Activated T-helper 1 cell treated with anti-CD3 and anti-CD28 coated beads, Interleukin-12 subunit alpha, Interleukin-12 subunit beta, Interleukin-2, Interleukin-4 antibody, amounts not matched to agents 30 ng/mL and 10 ng/mL and 1 ng/mL, durations not matched to agents 14 hours and 24 hours and 36 hours (primary cell): ENCODE measurements at places on chromosomes 2 and 18.

GRCh38 chr2:205657579-205657978, 24.7 kb upstream of the NRP2 start:
- H3K36me3 ChIP-seq, result no peaks in the 10 kb centered on the region
- no peak overlapping the region for H3K4me3 ChIP-seq
- H3K27ac ChIP-seq, result no peak overlapping the region
- H3K4me1 ChIP-seq, result peaks cover 30% of the 10 kb centered on the region
- DNase-seq, result no peak

DNA sequence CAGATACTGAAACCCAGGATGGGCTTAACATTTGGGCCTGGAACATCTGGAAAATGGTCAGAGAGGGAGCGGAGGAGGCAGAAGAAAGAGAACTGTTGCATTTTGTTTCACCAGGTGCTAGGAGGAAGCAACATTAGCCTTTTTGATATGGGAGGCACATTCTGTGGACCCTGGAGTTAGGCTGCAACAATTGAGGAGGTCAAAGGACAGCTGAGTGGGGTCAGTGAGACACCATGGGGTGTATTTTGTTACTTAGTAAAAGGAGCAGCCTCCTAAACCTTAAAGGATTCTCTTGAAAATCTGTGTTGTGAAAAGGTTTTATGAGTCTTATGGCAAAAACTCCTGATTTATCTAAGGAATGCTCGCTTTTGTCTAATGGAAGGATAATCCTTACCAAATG, 124.9 kb downstream of the GREB1L start:
- H3K36me3 ChIP-seq, result no peaks in the 10 kb centered on the region
- no peak for DNase-seq
- no peaks in the 10 kb centered on the region for H3K4me1 ChIP-seq
- peaks cover 8% of the 10 kb centered on the region for H3K27me3 ChIP-seq

- no peak for DNase-seq
- H3K4me1 ChIP-seq, result peaks cover 12% of the 10 kb centered on the region
- no peak overlapping the region for H3K27ac ChIP-seq
Observed at GRCh38 chr2:36367486-36367885, 11.9 kb downstream of the CRIM1 start.

DNA sequence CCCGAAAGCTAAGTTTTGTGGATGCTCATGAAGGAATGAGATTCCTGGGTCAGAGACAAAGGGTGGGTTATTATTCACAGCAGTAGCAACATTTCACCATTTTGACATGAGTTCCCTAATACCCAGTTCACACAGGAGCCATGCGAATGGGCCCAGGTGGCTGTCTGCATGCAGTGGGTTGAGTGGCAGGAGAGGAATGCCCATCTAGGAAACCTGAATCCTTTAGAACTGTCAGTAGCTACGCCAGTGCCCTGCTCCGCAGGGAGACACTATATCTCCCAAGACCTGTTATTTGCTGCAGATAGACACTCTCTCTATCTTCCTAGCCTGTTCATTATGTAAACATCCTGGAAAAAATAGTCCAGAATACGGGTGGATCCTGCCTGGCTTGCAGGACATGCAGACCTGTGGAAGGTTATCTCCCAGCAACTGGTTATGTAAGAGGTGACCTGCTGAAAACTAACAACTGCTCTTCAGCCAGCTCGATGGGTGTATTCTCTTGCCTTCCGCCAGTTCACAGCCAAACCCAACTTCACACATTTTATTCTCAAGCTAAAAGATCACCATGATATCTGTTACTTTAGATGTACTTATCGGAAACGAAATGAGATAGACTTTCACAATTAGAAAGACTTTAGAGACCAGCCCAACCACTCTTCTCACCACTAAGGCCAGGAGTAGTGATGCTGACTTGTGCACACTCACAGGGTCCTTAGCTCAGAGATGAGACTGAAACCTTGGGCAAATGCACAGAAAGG, 59.1 kb downstream of the MBP start:
- no peaks in the 10 kb centered on the region for H3K27me3 ChIP-seq
- DNase-seq, result no peak
- peaks cover 83% of the 10 kb centered on the region for H3K4me1 ChIP-seq
- H3K36me3 ChIP-seq, result peaks cover 43% of the 10 kb centered on the region
- H3K4me3 ChIP-seq, result no peak overlapping the region

DNA sequence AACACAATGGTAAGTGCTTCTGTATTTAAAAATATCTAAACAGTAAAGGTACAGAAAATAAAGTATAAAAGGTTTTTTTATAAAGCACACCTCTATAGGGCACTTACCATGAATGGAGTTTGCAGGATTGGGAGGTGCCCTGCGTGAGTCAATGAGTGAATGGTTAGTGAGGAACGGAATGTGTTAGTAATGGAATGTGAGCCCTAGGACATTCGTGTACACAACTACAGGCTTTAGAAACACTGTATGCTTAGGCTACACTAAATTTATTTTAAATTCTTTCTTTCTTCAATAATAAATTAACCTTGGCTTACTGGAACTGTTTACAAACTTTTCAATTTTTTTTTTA, 337.9 kb upstream of the SLC39A10 start:
- H3K36me3 ChIP-seq, result peaks cover 4% of the 10 kb centered on the region
- H3K27ac ChIP-seq, result no peak overlapping the region
- DNase-seq, result no peak

DNA sequence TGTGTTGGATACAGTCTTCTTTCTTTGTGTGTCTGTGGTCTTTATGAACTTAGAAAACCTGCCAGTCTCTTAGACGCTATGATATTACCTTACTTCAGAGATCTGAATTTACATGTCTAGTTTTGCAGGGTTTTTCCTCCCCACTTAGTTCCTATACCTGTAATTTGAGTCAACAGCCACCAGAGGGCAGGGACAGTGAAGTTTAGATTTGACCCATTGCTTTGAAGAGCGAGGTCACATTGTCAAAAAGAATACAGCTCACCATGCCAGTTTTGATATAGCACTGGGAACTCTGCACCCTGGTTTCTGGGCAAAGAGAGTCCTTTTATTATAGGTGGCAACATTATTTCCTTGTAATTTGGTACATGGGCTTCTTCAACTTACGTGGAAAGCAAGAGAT, 102.3 kb downstream of the MAPK4 start:
- no peak overlapping the region for H3K27ac ChIP-seq
- H3K4me3 ChIP-seq, result no peak overlapping the region
- H3K36me3 ChIP-seq, result no peaks in the 10 kb centered on the region

- H3K27ac ChIP-seq, result no peak overlapping the region
- no peak for DNase-seq
- H3K27me3 ChIP-seq, result peaks cover 5% of the 10 kb centered on the region
- no peak overlapping the region for H3K4me3 ChIP-seq
- H3K4me1 ChIP-seq, result no peaks in the 10 kb centered on the region
Observed at GRCh38 chr2:37997629-37998028, 72.5 kb downstream of the RMDN2 start.

DNA sequence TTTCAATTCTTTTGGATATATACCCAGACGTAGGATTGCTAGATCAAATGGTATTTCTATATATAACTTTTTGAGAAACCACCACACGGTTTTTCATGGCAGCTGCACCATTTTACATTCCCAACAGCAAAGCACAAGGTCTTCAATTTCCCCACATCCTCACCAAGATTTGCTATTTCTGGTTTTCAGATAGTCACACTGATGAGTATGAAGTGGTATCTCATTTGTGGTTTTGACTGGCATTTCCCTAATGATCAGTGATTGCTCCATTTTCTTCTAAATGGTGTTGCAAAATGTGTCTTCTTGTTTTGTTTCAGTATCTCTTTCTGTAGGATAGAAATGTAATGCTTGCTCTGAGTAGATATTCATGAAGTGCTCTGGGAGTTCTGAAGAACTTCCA, 52.0 kb downstream of the ANKRD44 start:
- DNase-seq, result no peak
- H3K27ac ChIP-seq, result peak overlapping the region; percentile 84
- H3K36me3 ChIP-seq, result peaks cover 34% of the 10 kb centered on the region

DNA sequence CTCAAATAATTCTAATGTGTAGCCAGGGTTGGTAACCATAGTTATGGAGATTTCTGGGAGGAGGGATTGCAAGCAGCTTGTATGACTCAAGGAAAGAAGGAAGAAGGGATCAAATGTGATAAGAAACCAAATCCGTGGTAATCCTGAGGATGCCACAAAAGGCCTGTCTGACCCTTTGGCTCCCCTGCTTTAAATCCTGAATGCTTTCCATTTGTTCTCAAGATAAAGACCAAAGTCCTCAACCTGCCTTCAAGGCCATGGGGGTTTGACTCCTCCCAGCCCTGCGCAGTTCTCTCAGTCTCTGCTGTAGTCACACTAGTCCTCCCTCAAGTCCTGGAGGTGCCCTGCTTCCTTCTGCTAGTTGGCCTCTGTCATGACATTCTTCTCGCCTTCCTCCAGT, 74.0 kb downstream of the SUMO1 start:
- H3K27ac ChIP-seq, result no peak overlapping the region
- no peaks in the 10 kb centered on the region for H3K27me3 ChIP-seq
- H3K4me1 ChIP-seq, result peaks cover 14% of the 10 kb centered on the region
- no peak for DNase-seq
- no peak overlapping the region for H3K4me3 ChIP-seq
- no peaks in the 10 kb centered on the region for H3K36me3 ChIP-seq

- H3K36me3 ChIP-seq, result peaks cover 43% of the 10 kb centered on the region
- H3K27me3 ChIP-seq, result no peaks in the 10 kb centered on the region
- H3K4me3 ChIP-seq, result no peak overlapping the region
- H3K27ac ChIP-seq, result no peak overlapping the region
Observed at GRCh38 chr2:239147376-239147775, 253.4 kb downstream of the HDAC4 start.
